ENCODE measurements at places on chromosomes 6 and 20.

- DNase-seq: peak; percentile 9
Measured at GRCh38 chr6:31042806-31043205, 32.5 kb downstream of the MUC22 start.

DNA sequence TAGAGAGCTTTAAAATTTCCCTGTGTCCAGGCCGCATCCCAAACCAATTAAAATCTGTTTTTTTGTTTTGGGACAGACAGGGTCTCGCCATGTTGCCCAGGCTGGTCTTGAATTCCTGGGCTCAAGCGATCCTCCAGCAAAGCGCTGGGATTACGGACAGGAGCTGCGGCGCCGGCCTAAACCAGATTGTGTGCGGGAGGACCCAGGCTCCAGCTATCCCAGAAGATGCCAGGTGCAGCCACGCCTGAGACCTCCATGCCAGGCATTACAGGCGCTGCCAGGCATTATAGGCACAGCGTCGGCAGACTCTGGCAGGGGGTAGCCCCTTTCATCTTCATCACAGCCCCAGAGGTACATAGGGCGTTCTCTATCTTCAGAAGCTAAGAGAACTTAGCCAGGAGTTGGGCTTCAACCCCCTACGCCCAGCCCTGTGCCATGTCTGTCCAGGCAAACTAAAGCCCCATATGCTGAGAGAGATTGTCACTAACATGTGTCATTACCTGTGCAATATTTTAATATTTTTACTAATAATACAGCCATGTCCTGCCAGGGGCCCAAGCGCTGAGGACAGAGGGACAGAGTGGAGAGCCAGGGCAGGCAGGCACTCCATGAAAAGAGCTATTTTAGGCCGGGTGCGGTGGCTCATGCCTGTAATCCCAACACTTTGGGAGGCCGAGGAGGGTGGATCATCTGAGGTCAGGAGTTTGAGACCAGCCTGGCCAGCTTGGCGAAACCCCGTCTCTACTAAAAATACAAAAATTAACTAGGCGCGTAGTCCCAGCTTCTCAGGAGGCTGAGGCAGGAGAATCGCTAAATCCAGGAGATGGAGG is 9.8 kb upstream of the GRM4 start:
- no peak for DNase-seq

- no peak for DNase-seq
Measured at GRCh38 chr20:54004445-54004844, 65.9 kb downstream of the BCAS1 start.

DNA sequence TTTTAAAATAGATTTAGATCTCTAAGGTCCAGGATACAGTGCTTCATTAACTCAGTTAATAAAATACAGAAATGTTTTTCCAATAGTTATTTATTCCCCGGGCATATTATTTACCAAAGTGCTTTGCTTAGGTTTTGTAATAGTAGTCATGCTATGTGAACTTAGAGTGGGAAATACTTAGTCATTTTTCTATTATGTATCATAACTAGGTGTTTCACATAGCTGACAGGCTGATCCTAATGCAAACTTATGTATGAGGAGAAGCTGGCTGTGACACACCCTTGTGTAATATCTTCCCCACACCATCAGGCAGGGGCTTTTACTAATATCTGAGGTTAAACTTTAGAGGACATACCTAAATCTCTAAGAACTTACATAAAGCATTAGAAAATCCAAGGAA is 277.7 kb upstream of the RIMS1 start:
- DNase-seq: no peak

- DNase-seq: no peak
Measured at GRCh38 chr6:109295109-109295773, 87.0 kb downstream of the CD164 start.

DNA sequence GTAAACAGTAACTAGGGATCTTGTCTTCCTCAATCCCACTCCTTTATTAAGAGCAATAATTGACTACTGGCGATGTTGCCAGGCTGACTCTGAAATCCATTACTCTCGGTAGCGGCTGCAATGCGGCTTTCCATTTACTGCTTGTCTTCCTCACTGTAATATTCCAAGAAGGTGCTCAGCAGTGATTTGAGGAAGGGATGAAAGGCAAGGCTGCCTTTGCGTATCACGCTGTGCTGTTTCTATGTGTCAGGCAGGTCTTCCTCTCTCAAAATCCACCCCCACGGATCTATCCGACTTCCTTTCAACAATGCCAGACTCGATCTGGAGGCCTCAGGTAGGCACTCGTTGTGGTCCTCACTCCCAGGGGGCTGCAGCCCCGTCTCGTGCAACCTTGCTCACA is 261.4 kb upstream of the CDH4 start:
- no peak for DNase-seq

DNA sequence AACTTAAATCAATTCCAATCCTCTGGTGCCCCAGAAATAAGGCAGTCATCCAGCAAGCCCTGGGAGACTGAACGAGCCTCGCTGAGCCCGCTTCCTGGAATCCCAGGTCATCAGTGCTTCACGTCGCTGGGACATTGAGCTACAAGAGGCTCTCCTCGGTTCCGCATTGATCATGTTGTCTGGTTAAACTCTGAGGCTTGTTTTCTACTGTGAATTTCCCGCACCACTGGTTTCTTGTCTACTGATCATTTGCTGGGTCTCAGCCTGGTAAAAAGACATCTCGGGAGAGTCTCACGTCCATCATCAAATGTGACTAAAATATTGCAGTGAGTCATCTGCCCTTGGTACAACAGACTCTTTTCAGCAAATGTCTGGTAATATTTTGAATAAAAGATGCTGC is 569.2 kb downstream of the QKI start:
- DNase-seq: no peak

DNA sequence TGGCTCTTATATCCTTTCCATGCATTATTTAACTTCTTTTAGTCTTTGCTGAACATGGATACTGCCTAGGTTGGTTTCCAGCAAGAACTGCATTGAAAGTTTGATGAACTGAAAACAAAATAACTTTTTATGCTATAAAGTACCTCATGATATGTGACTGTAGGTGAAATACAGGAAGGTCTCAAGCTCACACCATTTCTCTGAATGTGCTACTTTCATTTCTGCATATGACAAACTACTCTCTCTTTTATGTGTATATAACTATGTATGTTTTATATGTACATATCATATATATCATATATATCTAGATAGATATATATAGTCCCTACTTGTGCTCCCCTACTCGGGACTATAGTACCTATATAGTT is 65.9 kb downstream of the AIG1 start:
- no peak for DNase-seq

GRCh38 chr6:12814015-12814414 is 97.4 kb downstream of the PHACTR1 start:
- DNase-seq: no peak

- DNase-seq: no peak
Measured at GRCh38 chr20:37510226-37510625, 10.8 kb upstream of the NNAT start.

GRCh38 chr6:136173519-136174507 is 76.3 kb downstream of the MTFR2 start:
- no peak for DNase-seq

- no peak for DNase-seq
Measured at GRCh38 chr6:38077488-38078030, 258.0 kb downstream of the ZFAND3 start.

DNA sequence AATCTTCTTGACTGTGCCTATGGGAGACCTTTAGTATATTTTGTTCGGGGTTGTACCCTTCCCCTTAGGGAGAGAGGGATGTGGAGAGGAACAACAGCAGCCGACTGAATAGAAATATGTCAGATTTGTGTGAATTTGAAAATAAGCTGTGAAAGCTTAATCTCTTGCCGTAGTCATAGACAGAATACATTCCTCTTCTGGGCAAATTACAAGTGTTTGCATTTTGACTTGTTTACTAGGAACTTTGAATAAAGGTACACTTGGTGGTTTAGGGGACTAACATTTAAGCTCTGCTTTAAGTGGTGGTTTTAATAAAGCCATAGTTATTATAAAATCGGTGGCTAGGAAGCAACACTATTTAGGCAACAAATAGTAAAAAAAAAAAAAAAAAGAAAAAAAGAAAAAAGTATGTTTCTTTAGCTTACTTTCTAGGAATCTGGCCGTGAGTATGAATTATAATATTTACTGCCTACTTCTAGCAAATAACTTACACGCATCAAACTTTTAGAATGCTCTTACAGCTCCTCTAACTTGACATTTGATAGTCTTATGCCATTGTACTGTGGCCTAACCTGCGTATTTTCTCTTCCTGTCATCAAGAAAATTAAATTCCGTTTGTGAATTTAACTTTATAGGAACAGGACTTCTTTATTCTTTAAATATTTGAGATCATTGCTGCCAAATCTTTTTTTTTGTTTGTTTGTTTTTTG is 65.1 kb downstream of the ZBTB2 start:
- DNase-seq: no peak

DNA sequence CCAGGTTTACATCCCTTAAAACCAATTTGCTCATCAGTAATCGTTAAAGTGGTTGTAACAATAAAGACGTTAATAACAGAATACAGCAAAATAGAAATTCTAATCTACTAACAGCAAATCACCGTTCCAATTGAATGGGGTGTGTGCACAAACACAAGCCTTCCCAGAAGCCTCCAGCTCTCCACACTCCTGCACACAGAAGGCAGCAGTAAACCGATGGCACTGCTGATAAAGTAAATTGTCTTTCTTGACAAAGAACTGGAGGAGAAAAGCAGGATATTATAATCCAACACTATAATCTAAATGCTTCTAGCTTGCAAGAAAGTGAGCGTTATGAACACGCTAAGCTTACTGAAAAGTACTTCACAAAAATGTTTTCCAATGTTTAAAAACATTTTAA is 7.0 kb downstream of the ZNF217 start:
- DNase-seq: no peak

DNA sequence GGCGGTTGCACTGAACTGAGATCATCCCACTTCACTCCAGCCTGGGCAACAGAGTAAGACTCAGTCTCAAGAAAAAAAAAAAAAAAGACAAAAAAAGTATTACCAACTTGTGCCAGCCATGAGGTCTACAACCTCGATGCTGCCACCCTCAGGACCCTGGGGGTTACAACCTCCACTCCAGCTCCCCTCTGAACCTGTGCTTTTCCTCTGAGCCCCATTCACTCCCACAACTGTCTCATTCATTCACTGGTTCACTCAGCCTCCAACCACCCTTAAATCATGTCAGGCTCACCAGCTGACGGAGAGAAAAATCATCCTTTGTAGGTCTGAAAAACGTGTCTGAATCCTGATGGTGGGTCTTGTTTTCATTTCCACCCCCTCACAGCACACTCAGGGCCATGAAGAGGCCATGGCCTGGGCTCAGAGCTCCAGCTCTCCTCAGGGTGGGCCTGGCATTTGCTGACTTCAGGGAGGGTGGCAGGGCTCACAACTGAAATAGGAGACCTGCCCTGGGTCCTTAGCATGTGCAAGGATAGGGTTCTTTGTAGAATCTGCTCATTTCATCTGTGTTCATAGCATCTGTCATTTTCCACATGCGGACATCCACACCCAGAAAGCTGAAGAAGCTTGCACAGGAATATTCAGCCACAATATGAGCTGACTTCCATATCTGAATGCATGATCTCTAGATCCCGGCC is 1.9 kb upstream of the ULBP1 start:
- DNase-seq: no peak

DNA sequence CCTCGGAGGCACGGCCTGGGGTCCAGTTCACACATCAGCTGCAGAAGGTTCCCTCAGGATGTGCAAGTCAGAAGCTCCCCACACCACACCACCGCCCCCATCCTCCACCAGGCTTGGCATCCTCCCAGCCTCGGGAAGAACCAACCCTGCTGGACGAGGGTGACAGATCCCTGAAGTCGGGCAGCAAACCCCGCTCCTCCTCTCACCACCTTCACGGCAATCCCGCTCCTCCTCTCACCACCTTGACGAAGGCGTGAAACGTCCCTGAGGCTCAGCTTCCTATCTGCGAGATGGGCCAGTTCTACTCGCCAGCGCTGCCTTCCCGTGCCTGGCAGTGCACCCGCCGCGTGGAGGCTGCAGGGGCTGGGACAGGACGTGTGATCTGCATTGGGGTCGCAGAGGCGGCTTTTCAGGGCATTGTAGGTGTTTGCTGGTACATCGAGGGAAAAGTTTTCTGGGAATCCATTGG is 327.0 kb downstream of the TAF4 start:
- no peak for DNase-seq

DNA sequence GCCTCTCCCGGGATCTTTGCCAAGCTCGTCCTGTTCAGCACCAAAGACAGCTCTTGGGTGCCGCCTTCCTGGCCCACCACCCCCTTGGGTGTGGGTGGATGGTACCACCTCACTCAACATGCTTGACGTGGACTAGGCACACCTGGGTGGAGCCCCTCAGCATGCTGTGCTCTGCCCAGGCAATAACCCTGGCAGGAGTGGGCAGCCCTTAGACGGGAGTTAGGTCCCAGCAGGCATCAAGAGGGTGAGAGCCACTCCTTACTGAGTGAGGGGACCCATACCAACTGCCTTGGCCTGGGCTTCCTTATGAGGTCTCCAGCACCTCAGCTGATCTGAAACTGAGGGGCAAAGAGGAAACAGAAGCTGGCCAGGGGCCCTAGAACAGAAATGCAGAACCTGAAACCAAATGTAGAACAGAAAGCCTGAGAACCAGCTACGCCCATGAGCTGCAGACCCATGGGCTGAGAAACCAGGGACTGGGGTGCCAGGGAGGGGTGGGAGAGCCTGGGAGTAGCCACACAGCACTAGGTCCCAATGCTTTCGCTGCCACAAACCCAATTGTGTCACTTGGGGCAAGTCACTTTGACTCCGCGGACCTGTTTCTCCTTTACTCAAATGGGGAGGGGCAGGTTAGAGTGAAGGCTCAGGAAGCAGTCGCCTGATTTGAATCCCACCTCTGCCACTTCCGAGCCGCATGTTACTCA is 2.0 kb downstream of the FGD2 start:
- DNase-seq: no peak

DNA sequence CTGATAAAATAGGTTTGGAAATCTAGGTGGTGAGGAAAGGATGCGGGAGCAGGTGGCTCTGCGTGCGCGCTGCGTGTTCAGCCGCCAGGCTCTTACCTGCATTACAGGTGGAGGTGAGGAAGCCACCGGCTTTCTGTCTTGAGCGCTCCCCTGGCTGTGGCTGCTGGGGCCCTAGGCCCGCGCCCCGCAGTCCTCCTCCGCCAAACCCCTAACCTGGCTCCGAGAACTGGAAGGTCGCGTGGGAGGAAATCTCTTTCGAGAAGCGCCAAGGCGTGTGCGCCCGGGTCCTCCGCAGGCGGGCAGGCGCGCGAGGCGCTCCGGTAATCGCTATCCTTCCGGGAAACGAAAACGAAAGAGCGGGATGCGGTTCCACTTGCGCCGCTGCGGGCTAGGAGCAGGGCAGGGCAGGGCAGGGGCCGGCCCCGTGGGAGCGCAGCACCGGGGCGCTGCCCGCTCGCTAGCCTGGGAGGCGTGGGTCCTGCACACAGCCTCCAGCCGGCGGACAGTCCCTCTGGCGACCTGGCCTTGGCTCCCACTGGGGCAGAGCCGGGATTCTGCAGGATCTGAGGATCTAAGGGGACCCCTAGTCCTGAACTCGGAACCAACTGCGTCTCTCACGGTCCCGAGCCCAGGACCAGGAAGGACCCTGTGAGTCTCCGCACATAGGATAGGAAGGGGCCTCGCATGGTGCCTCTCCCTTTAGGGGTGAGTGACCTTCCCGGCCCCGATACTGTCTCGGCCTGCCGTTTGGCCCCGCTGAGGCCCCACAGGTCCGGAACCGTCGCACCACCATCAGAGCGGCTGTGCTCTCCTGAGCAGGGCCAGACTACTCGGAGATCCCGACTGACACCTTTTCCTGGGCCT is at the start of gene ETV7:
TSS of gene ETV7 (minus strand) at position 230 of the 864 bp plus-strand sequence. CDS start at position 102, 128 bp downstream.
- peak; percentile 24 for DNase-seq

- DNase-seq: no peak
Measured at GRCh38 chr6:101462576-101462975, 69.1 kb downstream of the GRIK2 start.

- DNase-seq: no peak
Measured at GRCh38 chr6:71419217-71420094, 130.8 kb downstream of the OGFRL1 start.
